Uterus (tissue), 4 donors: ENCODE measurements at places on chromosomes 11 and 22.

DNA sequence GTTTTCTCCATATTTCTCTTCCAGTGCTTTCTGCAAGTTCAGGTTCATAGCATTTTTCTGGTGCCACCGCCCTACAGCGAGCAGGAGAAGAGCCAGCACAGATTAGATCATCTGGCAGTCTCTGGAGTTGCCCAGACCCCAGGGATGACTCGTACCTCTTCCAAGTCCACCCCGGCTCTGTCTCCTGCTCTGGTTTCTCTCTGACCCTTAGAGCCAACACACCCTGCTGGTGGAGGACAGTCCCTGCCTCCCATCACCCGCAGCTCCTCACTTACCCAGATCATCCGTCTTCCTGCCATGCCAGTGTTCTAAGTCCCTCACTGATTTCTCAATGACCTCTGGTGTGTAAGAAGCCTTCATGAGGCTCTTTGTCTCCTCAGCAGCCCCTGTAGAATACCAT is 28.0 kb downstream of the TST start:
- no peak for DNase-seq

DNA sequence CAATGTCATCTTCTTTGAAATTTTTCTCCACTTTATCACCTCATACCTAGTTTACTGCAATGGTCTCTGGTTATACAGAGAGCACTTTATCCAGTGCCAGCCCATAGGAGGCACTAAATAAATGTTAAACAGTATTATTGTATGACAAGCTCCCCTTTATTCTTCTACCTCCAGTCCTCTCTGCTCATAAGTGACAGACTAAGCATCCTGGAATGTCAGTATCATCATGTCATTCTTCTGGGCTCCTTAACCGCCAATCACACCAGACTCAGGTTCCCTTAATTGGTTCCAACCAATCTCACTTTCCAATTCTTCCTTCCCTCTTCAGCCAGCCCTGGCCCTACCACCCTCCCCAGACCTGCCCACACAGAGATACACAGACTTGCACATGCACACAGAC is 93.1 kb downstream of the RPL27A start:
- DNase-seq: no peak

GRCh38 chr22:47604563-47604962 is 842.1 kb downstream of the TBC1D22A start:
- DNase-seq: no peak

DNA sequence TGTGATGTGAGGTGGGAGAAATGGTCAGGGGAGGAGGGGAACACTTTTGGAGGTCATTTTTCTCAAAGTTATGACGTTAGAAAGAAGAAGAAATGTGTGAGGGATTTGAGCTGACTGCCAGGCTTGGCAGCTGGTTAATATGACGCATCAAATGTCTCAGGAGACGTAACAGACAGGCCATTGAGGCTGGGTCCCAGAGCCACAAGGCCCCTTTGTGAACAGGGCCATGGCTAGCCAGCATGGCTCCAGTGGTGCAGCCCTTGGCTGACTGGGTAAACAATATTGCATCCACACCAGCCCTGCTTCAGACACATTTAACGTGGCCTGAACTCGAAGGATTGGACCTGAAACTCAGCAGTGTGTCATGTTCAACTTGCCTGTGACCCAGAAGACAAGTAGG is 34.3 kb downstream of the AMOTL1 start:
- DNase-seq: no peak

DNA sequence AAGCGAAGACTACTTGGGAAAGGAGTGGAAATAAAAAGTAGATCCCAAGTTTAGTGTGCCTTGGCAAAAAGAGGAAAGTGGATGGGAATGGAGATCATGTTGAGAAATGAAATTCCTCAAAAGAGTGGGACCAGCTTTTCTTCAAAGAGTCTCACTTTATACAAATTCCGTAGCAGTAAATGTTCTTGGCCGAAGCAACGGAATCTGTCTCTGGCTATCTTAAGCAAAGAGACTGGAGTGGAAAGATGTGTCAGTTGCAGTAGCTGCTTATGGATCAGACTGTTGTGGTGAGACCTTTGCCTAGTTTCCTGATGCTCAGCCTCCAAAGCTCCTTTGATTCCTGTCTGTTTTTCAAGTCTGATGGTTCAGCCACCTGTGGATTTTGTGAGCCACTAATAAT is 73.6 kb downstream of the CSTPP1 start:
- DNase-seq: peak; percentile 23

- DNase-seq: no peak
Observed at GRCh38 chr22:44187652-44188230, 7.0 kb downstream of the PARVG start.

DNA sequence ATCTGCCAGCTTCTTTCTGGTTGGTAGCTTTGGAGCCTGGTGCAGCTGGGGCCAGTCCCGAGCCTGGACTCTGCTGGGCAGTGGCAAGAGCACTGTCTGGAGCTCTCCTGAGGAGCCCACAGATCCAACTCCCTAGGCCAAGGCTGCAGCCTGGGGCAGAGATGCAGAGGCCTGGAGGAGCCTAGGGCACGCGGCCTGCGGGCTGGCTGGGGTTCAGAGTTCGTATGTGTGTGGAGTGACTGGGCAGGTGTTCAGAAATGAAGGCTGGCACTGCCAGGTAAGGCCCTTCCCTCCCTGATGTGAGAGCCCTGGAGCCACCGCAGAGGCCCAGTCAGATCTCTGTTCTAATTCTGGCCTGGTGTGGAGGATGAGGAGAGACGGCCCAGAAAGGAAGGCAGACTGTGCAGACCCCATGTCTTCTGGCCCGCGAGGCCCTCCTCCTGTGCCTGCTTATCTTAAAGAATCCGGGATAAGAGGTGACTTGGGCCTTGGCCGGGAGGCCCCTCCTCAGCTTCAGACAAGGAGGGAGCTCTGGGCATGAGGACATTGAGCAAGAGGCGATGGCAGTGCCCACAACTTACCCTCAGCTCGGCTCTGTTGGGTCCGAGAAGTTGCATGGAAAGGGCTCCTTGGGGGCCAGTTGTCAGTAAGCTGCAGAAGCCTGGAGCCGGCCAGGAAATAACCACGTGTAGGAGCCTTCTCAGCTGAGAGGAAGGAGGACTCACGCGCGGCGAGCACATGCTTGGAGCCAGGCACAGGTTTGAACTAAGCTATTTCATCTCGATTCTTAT is 62.2 kb upstream of the B3GAT1 start:
- no peak for DNase-seq

DNA sequence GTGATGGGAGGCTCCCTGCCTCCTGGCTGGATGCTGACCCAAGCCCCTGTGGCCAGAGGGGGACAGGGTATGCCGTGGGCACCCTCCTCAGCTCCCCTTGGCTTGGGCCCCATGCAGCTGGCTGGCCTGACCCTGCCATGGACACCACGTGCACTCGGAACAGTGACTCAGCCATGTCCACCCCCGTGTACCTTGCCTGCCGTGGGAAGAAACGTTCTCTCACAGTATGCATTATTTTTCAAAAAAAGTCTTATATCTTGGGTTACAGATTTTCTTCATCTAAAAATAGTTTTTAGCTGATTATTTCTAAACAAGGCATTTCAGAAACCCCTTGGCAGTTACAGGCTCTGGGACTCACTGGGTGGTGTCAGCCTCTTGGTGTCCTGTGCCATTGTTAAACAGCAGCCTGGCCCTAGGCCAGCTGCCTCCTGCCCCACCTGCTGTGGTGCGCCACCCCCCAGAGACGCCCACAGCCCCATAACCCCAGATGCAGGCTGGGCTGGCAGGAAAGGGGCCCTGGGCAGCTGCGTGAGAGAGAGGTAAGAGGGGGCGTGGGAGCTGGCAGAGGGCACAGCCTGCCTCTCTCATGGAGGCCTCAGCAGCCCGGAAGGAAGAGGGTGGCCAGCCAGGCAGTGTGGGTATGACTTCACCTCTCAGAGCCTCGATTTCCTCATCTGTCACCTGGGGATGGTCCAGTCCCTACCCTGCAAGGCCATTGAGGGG is 99.8 kb downstream of the MORC2 start:
- DNase-seq: peak; percentile 8

DNA sequence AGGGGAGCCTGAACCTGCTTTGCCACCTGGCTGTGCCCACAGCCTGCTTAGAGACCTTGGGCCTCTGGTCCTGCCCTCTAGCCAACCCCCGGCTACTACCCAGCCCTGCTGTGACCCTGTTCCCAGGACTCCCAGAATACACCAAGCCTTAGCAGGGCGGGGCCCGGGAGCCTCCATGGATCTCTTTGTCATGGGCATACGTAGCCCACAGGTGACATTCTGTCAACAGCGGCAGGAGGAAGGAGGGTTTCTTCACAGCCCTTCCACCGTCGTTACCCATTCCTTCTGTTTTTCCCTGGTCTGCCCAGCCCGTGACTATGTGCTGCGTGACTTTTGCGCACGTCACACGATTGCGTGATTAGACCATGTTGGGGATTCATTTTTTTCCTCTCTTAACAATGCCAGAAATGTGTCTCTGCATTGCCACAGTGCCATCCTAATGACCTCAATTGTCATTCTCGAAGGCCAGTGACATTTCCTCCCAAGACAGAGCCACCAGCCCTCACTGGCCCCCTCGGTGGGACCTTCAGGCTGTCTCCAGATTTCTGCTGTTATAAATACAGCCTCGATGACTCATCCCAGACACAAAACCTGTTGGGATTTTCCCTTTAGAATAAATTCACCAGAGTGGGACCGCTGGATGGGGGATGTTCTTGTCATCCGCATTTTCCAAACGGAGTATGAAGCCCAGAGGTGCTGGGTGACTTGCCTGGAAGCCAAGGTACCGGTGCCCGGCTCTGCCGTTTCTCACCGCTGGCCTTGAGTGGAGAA is 9.0 kb downstream of the SYT12 start:
- DNase-seq: no peak

- DNase-seq: no peak
Observed at GRCh38 chr11:128053981-128054931, 533.1 kb downstream of the ETS1 start.

- no peak for DNase-seq
Observed at GRCh38 chr11:326592-326841, 5.9 kb upstream of the IFITM3 start.

- no peak for DNase-seq
Observed at GRCh38 chr22:33832558-33833151, 87.6 kb downstream of the LARGE1 start.

DNA sequence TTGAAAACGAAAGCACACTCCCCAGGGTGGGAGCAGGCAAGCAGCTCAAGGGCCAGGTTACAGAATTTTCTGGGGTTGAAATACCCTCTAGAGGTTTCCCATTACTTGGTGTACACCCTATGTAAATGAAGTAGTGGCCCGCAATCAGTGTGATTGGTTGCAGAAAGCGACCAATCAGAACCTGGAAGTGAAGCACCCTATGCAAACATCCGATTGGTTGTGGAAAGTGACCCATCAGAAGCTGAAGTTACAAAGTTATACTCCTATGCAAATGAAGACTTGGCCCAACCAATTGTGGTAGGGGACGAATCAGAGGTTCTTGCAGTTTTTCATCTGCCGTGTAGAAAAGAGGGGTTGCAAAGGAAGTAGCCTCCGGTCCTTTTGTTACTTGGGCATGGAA is 19.2 kb downstream of the PRR5 start:
- no peak for DNase-seq

DNA sequence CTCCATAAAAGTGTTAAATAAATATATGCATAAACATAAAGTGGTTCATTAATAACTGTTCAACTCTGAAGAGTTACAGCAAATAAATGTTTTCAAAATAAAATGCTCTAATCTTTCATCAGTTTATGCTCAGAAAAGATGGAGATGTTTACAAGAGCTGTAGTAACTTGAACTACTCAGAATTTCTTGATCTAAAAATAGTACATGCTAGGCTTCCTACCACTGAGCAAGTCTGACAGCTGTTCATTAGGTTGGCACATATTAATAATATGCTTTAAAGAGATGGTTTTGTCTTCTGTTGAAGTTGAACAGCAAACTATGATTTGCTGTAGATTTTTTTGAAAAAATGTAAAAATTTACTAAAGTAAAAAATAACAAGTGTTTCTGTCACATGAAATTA is 10.8 kb upstream of the SLN start:
- no peak for DNase-seq

DNA sequence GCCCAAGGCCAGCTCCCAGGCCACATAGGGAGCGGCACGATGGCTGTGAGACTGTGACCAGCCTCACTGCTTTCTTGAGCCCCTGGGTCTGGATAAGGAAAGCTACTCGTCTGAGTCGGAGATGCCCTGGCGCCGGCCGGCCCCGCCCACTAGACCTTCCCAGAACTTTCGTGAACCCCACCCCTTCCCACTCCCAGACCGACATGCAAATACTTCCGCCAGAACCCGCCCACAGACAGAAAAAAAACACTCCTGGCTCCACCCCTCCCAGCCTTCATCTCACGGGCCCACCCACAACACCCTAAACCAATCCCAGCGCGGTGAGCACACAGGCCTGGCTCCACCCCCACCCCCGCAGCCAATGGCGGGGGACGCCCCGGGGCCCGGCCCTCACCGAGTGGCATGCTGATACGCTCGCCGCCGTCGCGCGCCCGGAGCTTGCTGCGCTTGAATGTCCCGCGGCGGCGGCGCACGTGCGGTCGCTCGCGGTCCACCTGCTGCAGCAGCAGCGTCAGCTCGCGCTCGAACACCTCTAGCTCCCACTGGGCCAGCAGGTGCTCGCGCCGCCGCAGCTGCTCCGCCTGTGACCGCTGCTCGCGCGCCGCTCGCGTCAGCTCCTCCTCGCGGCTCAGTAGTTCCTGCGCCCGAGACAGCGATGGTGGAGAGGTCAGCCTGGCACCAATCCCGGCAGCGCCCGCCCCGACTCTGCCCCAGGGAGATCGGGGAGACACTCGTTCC is 7.0 kb downstream of the MAP3K11 start:
- peak; percentile 98 for DNase-seq

- DNase-seq: peak; percentile 26
Observed at GRCh38 chr11:19919050-19919561, 206.5 kb downstream of the NAV2 start.

- no peak for DNase-seq
Observed at GRCh38 chr22:27692243-27692642, 109.3 kb downstream of the MN1 start.
